Memory B cell (primary cell): ENCODE measurements at places on chromosomes 1 and 21.

DNA sequence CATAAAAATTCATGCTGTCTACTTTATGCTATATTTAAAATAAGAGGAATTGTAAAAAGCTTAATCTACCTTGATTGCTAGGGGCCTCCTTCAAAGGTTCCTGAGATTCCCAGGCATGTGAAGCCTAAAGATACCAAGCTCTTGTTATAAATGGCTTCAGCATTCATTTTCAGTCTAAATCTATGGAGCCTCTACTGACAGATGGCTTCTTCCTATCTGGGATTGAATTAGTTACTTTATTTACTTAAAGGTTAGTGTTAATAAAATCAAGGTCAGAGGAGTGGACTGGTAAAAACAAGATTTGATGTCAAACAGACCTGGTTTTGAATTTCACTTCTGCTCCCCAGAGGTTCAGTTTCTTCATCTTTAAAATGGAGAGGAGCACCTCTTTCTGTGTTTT lies 93.7 kb downstream of the TNNI3K start:
- no peak for DNase-seq

DNA sequence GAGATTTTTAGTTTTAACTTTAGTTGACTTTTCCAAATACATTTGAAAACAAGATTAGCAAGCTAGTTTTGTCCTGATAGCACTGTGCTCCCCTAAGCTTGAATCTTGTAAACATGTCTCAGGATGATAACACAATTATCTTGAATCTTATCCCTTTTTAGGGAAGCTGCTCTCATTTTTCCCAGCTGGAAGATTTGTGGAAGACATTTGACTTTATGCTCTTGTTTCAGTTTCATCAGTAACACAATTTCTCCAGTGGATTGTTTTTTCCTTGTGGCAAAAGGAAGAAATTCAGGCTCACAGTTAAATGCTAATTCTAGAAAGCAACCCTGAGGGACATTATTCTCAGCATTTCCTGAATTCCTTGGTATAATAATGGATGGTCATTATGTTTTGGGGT lies 88.8 kb downstream of the CDC7 start:
- DNase-seq = no peak

GRCh38 chr1:39411526-39412478 lies 79.6 kb upstream of the BMP8A start:
- DNase-seq = no peak

DNA sequence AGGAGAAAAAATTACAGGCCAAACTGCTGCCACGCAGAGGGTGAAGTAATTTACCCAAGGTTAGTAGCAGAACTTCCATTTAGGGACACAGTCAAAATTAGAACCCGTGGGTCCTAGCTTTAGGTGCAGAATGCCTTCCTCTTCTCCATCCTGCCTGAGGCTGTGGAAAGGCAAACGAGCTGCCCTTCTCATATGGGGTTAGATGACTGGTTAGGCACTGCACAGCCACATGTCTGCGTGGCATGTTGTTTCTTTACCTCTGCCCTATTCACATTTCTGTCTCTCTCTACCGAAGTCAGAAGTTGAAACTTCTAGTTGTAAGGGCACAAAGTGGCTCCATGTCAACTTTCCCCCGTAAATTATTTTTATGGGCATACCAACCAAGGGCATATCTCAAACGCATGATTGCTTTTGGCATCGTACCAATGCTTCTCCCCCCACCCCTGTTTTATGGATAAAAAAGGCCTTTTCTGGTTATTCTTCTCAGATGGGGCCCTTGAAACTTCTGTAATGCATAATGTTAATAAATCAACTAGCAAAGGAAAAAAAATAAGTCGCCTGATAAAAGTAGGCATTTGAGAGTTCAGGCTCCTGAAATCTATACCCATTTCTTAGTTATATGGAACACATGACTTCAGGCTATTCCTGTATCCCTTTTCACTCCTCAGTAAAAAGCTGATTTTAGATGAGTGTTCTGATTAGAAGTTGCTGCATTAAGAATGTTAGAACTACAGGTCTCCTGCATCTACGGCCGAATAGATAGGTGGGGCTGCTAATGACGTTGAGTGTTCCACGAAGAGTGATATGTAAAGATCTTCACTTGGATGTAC lies 139.6 kb upstream of the NRIP1 start:
- no peak for DNase-seq

GRCh38 chr1:163668472-163668871 lies 346.7 kb downstream of the NUF2 start:
- DNase-seq = no peak

- DNase-seq = no peak
These were observed 285.8 kb upstream of the NEGR1 start for GRCh38 chr1:72568113-72568512.
